ENCODE measurements at places on chromosomes 6 and 20.

DNA sequence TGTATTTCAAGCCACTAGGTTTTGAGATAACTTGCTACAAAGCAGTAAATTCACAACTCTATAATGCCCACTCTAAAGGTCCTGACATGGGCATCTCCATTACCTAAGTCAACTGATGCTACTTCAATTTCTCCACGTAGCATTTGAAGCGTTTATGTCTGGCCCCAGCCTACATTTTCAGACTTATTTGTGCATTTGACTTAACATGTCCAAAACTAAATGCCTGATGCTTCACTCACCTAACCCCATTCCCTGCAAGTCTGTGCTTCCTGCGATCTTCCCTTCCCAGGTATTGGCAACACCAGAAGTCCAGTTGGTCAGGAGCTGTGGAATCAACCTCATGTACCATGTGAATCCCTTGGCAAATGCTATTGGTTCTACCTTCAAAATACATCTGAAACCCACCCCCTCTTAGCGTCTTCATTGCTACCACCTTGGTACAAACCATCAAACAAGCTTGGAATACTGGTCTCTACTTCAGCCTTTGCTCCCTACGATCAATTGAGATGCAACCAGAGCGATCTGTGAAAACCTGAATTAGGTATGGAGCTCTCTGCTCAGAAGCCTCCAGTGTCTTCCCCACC, 12.8 kb upstream of the ZNFX1 start:
- DNase-seq, result no peak

DNA sequence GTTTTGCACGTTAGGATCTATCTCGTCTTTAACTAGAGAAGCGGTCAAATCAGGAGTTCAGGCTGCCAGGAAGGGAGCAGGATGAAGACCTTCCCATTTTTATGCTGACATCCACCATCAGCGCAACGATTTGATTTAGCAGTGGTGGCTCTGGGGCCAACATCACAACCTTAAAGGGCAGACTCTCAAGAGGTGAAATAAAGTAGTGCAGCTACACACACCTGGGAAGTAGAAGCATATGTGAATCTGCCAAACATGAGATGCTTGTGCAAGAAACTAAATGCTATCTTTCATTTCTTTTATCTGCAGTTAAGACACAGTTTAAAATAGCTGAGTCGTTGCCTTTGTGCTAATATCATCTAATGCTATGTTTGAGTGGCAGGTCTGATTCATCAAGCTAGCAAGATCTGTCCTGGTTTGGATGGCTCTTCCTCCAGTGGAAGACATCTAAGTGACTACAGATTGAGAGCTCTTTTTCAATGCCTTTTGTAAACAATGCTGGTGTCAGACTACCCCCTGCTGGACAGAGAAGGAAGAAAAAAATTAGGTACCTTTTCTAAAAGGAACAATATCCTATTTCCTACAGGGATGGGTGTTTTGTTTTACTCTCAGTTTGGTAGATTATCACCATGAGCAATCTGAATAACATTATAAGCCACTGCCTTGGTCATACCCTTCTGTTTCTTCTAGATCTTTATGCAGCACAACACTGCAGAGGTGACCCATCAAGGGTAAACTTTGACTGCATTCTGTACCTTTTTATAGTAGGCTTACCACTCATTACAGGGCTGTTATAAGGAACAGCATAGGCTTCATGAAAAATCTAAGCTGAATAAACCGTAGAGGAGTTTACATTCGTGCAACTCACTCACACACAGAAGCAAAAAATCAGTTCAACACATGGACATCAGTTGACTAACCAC, 171.6 kb upstream of the FBXL4 start:
- DNase-seq, result peak; percentile 10

DNA sequence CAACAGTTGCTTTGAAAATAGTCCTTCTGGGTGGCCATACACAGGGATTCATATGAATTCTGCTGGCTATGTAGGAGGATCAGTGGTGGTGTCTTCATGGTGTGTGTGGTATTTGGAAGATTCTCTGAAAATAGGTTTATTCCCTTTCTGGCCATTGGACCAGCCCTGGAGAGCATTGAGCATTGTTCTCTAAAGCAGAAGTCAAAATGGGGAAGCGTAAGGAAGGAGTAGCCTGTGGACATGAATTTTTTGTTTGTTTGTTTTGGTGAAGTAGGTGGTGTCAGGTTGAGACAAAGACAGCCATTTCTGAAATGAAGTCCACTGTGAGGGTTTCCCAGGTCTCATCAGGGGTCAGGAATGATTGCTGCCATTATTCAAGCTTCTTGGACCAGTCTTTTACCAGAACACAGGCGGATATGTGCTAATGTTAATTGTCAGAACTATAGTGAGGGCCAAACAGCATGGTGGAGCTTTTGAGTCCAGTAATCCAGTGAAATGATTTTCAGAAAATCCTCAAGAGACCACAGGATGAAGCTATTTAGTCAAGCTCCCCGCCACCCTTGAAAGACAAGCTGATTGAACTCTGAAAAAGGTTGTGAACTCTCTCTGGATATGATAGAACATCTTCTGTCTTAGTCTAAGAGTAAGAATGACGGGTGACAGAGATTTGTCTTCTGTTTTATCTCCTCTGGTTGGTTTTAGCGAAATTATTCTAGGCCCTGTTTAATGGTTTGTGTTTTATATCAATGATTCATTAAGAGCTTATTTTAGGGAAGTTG, 60.0 kb downstream of the DNAH8 start:
- DNase-seq, result no peak

DNA sequence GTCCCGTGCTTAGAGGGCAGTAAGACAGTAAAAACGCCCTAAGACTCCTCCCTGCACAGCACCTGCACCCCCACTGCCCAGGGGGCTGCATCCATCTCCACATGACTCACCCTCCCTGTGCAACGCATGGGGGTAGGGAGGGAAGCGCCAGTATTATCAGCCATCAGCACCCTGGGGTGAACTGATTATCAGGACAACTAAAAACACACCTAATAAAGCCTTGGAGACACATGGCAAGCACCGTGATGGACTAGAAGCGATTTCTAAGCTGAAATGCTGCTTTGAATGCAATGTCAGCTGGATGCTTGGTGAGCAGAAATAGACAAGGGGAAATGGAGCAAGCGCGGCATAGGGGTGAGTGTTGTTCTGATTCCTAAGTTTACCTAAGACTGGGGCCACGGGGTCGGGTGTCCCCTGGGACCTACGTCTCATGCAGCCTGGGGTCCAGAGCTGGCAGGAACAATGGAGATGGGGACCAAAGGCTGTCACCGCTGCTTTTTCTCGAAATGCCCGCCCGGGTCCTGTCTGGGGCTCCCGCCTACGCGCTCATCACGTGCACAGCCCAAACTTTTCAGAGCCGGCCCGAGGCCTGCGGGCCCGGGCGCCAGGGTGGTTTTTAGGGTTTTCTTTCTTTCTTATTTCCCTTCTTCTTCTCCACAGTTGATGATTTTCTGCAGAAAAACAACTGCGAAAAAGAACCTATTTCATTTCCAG, 702 bp upstream of the TNFAIP3 start:
- DNase-seq, result no peak

Data from right renal cortex interstitium (tissue), 3 donors.